ENCODE measurements at places on chromosomes 2 and 18.

- no peak for DNase-seq
Measured at GRCh38 chr2:138475277-138475776, 26.2 kb upstream of the SPOPL start.

DNA sequence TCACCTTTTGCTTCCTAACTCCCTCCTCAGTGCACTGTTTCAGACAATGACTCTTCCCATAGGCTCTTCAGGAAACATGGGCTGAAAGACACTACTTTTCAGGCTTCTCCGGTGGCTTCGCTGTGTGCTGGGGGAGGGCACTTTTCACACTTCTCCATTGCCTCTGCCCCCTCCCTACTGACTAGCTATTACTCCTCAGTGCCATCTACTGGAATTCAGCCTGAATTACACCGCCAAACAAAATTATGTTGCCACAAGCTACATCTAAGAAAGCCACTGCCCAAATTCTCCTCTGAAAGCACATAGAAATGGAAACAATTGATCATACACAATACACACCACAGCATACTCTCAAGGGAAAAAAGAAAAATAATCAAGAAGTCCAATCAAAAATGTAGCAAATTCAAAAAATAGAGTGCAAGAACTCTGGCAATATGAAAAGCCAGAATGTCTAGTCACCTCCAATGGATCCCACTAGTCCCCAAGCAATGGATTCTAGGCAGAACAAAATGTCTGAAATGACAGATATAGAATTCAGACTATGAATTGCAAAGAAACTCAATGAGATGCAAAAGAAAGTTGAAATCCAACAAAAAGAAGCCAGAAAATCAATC, 1139.4 kb upstream of the GYPC start:
- peak; percentile 8 for DNase-seq

DNA sequence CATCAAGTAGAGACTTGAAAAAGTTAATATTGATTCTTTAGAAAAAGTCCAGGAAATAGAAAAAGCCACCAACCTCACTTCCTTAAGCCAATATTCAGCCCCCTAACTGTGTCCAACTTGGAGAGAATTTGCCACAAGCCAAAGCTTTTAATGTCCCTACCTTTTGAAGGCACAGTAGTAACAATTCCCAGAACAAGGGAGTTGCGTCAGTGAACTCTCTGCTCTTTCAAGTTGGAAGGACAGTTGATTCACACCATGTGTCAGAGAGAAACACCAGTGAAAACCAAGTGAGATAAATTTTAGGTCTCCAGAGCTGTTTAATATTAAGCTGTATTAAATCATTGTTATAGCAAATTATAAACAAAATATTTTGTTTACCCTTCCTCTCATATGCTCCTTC, 66.1 kb downstream of the EXOC6B start:
- no peak for DNase-seq

DNA sequence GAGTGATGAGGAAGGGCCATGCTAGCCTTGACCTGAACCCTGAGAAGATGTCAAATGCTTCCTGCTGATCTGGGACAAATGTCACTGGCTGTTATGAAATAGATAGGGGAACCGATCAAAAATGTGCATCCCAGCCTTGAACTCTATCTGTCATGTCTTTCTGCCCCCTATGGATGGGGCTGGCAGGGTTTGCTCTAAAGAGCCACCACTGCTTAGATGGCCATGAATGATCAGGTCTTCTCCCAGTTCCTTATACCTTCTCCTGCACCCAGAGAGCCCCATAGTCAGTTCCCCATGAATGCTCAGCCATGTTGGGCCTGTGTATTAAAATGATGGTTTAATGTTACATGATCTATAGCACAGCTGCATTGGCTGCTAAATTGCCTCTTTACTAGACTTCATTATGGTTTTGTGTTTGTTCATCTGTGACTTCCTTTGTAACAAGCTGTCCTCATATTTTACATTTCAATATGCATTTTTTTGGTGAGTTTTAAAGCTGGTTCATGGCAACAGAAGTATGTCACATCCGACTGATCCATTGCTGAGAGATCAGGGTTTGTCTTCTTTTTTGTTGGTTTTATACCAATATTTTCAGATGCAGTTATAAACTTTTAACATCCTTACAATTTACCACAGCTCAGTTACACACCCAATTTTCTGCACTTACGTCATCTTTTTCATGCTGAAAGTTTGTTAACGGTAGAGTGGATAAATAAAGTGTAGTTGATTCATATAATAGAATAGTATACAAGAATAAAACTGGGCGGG, 56.3 kb upstream of the SMAD2 start:
- no peak for DNase-seq

DNA sequence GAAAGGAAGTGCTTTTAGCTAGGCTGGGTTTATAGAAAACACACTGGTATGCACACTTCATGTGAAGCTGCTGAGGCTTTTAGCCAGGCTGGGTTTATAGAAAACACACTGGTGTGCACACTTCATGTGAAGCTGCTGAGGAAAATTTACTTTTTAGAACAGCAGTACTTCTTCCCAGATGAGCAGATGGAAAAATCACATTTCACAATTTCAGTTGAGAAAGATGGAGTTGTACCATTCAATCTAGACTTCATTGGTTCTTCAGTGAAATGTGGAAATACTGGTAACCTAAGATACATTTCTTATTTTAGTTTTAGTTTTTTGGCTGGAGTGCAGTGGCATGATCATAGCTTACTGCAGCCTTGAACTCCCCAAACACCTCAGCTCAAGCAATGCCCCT, 11.1 kb downstream of the SNTG2 start:
- DNase-seq: no peak

Measured in H54 (cell line).